Nucleus accumbens (tissue), 56 donors: ENCODE measurements at places on chromosomes 7 and 10.

- DNase-seq, result no peak
Measured at GRCh38 chr7:139943401-139943800, 114.3 kb downstream of the TBXAS1 start.

DNA sequence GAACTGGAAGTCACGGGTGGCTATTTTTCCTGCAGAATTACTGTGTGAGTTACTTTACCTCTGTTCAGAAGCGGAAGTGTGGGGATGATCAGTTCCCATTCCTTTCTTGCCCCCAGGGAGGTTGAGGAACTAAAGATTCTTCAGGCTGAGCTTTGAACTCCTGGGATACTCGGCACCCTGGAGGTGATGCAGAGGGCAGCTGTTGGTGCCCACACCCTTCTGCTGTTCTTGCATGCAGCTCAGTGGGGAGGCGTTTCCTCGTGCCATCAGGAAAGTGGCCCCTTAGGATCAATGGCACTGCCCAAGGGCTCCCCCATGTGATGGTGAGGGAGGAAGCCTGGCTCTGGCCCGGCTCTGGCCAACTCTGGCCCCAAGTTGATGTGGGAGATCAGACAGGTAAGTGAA is 44.7 kb upstream of the MXI1 start:
- DNase-seq, result no peak

DNA sequence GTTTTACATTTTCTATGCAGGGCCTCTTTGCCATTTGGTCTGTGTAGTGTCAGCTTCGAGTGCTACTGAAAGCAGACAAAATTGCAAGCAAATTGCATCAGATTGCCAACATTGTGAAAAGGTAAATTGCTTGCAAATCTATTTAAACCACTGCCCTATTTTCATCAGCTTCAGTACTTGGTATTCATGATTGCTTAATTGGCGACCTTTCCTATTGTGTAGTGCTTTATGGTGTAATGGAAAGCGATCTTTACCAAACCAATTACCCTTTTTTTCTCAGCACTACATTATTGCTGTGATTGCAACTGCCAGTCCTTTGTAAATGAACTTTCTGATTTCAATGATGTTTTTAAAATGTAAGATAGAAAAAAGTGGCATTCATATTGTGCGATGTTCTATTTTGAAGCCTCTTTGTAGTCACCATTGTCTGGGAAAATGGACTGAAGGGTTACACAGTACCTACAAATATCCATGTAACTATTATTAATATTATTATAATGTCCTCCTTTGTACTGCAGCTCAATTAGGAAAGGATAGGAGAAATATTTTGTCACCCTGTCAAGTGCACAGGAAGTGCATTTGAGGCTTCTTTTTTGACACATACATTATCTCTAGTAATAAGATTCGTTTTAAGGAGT is 177.7 kb upstream of the SP8 start:
- DNase-seq, result no peak

- DNase-seq, result no peak
Measured at GRCh38 chr10:123622381-123622780, 43.8 kb upstream of the GPR26 start.

DNA sequence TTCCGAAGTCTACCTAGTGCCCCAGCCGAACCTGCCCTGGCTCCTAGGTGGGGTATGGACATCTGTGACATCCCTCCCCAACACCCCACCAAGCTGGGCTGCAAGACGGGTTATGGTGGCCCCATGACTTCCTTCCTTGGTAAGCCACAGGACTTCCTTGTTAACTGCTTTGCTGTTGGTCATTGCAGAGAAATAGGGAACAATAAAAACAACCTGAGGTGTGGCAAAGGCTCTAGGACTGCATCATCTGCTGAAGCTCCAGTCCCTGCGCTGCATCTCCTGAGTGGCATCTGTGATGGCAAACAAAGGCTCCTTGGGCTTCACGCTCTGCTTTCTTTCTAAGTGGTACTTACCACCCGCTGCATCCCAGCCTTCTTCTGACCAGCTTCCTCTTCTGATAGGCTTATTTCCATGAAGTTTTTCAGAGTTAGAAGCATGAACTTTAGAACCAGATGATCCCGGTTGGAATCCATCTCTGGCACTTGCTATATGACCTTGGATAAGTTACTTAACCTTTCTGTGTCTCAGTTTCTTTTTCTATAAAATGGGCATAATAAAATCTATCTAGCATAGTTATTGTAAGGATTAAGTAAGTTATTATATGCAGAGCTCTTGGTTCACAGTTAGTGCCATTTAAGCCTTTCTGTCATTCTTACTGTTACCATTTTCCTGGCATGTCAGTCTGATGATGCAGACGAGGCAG is 216.8 kb downstream of the RPS24 start:
- no peak for DNase-seq

DNA sequence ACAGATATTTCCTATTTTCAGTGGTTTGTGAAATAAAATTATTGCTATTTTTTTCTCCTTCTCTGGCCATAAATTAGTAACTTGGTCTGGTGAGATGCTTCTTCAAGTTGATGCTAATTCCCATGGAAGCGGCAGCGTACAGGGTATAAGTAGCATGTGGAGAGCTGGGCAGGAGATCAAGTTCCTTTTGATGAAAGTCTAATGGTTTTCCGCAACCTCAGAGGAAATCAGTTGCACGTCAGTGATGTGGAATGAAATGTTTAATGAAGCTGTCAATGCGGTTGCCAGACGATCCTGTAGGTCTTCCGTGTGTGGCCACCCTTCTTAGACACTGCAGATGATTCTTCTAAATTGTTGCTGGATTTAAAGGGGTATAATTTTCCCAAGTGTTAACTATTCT is 236.4 kb upstream of the GRM3 start:
- peak; percentile 18 for DNase-seq
